ENCODE measurements at places on chromosomes 2 and 18.

DNA sequence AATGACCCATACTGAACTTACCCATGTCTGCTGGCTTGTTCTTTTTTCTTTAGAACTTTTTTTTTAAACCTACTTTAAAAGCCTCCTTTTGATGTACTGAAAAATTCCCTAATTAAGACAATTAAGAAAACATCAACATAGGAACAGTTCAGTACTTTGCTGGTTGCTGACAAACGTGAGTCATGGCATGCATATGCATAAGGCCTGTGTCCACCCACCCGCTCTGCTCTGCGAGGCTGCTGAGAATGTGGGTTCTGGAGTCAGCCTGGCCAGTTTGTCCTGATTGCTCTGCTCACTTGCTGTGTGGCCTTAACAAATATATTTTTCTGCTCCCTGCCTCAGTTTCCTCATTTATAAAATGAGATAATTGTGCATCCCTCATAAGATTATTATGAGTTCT is 27.3 kb downstream of the LAMA3 start:
- no peak for DNase-seq

DNA sequence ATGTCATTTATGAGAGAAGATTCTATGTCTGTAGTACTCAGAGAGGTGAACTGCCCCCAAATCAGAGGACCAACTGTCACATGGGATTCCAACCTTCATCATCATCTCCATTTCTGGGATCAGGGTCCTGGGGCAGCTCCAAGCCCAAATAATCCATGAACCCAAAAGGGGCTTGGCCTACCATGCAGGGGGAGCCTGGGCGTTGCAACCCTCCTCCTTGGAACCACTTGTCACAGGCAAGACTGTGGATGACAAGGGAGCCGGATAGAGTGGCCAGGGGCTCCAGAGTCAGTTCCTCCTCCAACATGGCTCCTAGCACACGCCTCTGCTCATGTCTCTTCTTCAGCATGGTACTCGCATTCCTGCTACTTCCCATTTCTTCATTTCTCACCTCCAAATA is 7.9 kb downstream of the CTLA4 start:
- no peak for DNase-seq

DNA sequence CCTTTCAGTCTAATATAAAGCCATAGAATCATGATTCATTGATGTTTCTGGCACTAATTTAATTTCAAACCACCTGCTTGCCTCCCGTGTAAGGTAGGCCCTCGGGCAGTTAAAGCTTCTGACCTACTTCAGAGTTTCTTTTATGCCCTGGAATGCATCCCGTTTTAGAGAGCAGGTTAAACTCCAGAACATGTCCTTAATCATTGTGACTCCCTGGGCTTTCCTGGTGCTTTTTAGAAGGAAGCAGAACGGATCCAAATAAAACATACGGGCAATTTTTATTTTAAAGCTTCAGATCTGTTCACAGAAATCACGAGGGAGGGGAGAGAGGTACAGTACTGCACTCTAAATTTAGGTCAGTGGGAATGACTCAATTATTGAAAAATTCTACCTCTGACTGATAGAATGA is 134.8 kb downstream of the GCA start:
- DNase-seq, result no peak

DNA sequence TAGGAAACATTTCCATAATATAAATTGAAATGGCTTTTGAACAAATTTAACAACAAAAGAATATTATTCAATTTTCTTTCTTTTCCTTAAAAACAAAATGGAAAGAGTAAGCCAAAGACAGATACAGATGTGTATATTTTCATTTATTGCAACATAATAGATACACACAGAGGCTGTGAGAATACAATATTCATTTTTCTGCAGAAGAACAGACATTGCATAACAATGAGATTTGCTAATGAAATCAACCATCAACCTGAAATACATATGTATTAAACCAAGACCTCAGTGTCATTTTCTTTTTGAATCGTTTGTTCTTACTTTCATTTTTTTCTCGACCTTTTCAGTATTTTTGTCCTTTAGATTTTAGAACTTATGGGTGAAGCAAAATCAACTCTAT is 95.1 kb downstream of the BAZ2B start:
- no peak for DNase-seq

- no peak for DNase-seq
These were observed 75.9 kb downstream of the RAD51AP2 start for GRCh38 chr2:17442334-17442733.

DNA sequence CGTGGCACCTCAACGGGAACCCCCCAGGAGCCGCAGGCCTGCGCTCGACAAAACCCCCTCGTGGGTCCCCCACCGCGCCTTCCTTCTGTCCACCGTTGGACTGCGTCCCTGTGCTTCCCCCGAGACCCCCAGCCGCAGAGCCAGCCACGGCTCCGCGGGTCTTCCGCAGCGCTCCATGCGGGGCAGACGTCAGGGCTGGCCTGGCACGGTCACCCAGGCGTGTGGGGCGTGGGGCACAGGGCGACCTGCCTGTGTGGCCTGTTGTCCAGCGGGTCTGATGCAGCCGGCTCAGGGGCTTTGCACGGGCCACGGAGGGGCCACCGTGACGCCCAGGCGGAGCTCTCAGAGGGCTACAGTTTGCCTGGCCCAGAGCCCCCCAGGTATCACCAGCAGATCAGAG is 11.0 kb downstream of the NFATC1 start:
- DNase-seq, result no peak

DNA sequence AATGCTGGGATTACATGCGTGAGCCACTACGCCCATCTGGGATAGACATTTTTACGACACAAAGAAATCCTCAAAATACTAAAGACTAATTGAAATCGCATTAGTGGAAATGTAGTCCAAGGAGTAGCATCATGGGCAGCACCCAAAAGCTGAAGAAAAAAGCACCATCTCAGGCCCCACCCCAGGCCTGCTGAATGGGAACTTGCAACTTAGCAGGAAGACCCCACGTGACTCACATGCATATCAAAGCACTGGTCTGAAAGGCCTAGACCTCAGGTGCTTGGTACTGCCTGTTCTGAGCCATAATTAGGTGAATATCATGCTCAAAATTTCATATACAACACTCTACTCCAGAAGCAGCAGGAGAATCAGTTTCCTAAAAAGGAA is 28.9 kb downstream of the SPRED2 start:
- DNase-seq, result no peak

DNA sequence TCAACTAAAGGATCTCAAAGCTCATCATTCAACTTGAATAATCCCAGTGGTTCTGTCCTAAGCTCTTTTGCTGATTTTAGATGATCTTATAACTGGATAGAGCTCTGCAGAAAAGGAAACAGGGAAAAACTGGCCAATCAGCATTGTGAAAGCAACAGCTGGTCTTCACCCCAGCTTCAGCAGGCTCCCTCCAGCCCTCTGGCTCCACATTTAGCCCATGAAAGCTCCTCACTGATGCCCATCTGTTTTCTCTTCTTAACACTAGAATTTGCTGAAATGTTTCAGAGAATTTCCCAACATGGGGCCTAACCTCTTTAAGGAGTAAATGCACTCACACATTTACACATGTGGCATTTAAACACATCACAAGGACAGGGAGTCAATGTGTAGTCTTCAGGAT is 223.3 kb downstream of the CNTNAP5 start:
- DNase-seq, result no peak

DNA sequence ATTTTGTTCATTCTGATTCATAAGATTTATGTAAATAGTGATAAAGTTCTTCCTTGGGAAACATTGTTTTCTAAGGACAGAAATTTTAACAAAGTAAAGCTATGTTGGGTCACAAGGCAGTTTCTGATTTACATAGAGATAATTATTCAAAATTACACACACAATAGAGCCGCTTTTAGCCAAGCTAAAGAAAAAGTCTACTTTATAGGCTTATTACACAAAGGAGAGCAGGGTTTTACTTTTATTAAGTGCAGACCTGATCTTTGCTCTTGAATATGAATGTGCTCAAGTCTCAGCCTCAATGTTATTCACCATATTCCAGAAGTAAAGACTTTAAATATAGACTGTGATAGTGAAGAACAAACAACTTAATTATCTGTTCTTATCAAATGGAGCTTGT is 787.8 kb upstream of the LINC00305 start:
- DNase-seq, result no peak

DNA sequence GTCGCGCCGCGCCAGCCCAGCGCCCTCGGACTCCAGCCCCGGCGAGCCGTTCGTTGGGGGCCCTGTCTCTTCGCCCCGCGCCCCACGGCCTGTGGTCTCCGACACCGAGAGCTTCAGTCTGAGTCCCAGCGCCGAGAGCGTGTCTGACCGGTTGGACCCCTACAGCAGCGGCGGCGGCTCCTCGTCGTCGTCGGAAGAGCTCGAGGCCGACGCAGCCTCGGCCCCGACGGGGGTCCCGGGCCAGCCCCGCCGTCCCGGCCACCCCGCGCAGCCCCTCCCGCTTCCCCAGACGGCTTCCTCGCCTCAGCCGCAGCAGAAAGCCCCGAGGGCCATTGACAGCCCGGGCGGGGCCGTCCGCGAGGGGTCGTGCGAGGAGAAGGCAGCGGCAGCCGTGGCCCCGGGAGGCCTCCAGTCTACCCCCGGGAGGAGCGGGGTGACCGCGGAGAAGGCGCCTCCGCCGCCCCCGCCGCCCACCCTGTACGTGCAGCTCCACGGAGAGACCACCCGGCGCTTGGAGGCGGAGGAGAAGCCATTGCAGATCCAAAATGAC is 1.4 kb downstream of the PHLPP1 start:
- no peak for DNase-seq

DNA sequence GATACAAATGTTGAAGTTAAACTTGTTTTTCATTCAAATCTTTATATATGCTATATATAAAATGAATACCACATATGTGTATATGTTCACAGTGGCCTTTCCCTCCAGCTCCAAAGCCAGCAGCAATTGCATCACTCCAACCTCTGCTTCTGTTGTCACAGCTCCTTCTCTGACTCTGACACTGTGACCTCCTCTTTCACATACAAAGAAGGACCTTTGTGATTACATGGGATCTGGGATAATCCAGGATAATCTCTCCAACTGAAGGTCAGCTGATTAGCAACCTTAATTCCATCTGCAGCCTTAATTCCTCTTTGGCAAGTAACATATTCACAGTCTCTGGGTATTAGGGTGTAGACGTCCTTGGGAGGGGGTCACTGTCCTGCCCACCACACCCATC is 8.4 kb downstream of the FLACC1 start:
- DNase-seq, result no peak

- DNase-seq, result no peak
These were observed 24.1 kb upstream of the FZD7 start for GRCh38 chr2:202009581-202009980.

DNA sequence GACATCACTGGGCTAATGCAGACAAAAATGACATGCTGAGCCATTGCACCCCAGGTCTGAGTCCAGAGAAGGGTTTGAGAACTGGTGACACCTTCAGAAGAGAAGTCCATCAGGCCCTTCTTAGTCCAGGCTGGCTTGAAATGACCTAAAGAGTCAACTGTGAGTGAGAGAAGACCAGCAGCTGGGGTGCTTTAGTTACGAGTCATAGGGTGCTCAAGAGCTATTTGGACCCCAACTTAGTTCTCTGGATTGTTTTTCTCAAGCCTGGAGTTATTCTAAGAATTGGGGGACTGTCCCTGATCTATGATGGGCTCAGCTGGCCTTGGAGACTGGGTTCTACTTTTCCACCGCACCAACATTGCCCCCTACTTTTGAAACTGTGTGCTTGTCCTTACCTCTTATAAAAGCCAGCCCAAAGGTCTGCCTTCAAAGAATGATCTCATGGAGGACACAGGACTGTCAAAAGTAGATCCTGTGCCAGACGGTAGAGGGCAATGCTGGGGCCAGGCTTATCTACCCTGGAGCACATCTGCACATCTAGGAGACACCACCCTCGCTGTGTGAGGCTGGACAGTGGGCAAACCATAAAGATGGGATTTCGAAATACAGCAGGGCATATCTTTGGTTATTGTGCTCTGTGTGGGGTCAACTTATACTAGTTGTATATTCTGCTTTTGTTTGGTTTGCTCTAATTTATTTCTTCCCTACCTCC is 333.0 kb upstream of the SLC14A2 start:
- DNase-seq, result no peak

GRCh38 chr2:71893646-71894045 is 254.0 kb downstream of the CYP26B1 start:
- DNase-seq, result no peak

GRCh38 chr2:173755798-173756197 is 209.4 kb downstream of the SP3 start:
- no peak for DNase-seq

- no peak for DNase-seq
These were observed 161.5 kb downstream of the NAPG start for GRCh38 chr18:10687161-10687925.

DNA sequence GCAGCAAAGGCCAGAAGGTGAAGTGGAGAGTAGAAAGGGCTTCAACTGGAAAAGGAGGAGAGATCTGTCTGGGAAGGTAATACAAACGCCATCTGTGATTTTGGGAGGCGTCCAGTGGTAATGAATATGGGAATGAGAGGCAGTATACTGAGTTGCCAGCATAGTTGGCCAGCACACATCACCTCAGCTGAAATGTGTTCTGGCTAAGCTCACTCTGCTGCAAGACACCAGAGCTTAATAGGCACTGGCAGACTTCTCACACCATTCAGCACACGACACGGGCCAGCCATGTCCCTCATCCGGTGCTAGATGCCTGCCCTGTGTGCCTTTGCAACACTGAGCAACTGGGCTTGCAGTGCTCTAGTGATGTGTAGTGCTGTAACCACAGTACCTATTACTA is 277.1 kb downstream of the PIEZO2 start:
- no peak for DNase-seq

- no peak for DNase-seq
These were observed 1118.3 kb upstream of the DDX18 start for GRCh38 chr2:116696223-116696622.

- no peak for DNase-seq
These were observed at the start of gene RFX8 for GRCh38 chr2:101474731-101475384. Gene RFX8 (minus strand): TSS chr2:101475112. CDS start chr2:101466848, 8,264 bp downstream.

DNA sequence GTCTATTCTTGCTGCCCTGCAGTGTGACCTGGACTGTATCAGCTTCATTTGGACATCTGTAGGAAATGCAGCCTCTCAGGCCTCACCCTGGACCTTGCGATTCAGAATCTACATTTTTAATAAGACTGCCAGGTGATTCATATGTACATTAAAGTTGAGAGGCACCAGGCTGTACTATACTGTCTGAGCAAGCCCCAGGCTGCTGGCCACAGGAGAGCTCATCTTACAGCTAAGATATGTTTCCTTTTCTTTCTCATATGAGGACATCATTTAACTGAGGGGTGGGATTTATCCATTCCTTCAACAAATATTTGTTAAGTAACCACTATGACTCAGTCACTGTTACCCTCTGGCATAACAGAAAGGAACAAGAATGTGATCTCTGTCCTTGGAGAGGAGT is 78.2 kb upstream of the GCFC2 start:
- no peak for DNase-seq

- DNase-seq, result no peak
These were observed 21.1 kb downstream of the NBAS start for GRCh38 chr2:15539999-15540398.

- DNase-seq, result no peak
These were observed 23.0 kb upstream of the ACTR2 start for GRCh38 chr2:65204461-65205210.
